Transverse colon (tissue), 4 donors: ENCODE measurements at places on chromosomes 7 and 10. TPM values are rescaled to one million over a fixed set of nuclear protein-coding genes. Genes with fewer than 3 reads are reported as not detected.

CLEC2L gene
- total RNA-seq, result not detected

NPC1L1 gene
- not detected for total RNA-seq

GRCh38 chr7:144885478-144885877, 49.6 kb upstream of the TPK1 start:
- DNase-seq, result no peak

- DNase-seq, result no peak
These were observed 157.0 kb downstream of the ARID5B start for GRCh38 chr10:62058476-62058875.

DNA sequence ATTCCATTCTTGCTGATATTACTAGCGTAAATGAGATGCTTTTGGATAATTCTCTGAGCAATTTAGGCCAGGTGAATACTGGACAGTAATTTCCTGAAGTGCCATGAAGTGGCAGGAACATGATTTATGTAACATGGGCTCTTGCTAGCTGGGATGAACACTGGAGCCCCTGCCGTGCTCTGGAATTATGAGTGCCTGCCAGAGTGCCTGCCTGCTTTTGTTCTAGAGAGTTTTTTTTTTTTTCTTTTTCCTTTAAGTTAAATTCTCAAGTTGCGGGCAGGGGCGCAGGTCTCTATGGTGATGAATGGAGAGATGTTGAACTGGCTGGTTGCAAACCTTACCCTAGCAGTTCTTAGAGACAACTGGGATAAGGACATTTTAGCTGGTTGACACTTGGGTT, 165.9 kb downstream of the AUTS2 start:
- no peak for DNase-seq
